Central memory CD8-positive, alpha-beta T cell (primary cell): ENCODE measurements at places on chromosomes 1 and 21.

GRCh38 chr1:43979528-43980254 is 681 bp downstream of the B4GALT2 start:
- DNase-seq: no peak

DNA sequence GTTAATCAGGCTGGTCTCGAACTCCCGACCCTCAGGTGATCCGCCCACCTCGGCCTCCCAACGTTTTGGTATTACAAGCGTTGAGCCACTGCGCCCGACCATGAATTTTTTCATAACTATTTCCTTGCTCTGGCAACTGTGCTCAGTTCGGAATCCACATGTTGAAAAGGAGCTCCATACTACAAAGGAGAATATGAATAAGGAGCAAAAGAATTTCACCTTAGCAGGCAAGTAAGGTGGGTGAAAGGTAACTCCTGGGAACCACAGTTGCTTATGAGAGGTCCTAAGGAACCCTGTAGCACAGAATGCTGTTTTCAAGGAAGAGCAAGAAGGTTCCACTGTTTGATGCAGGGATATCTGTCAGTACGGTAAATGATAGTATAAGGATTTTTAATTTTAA is 29.9 kb upstream of the NADK start:
- DNase-seq: no peak

GRCh38 chr1:62784509-62785365 is 805 bp downstream of the ATG4C start:
- no peak for DNase-seq

- DNase-seq: no peak
Observed at GRCh38 chr1:10888791-10889649, 92.6 kb upstream of the CASZ1 start.

GRCh38 chr1:158943059-158943458 is 11.7 kb downstream of the PYHIN1 start:
- no peak for DNase-seq

GRCh38 chr1:107433635-107434360 is 293.0 kb downstream of the NTNG1 start:
- no peak for DNase-seq

- DNase-seq: no peak
Observed at GRCh38 chr1:85343213-85343611, 66.8 kb upstream of the BCL10 start.

DNA sequence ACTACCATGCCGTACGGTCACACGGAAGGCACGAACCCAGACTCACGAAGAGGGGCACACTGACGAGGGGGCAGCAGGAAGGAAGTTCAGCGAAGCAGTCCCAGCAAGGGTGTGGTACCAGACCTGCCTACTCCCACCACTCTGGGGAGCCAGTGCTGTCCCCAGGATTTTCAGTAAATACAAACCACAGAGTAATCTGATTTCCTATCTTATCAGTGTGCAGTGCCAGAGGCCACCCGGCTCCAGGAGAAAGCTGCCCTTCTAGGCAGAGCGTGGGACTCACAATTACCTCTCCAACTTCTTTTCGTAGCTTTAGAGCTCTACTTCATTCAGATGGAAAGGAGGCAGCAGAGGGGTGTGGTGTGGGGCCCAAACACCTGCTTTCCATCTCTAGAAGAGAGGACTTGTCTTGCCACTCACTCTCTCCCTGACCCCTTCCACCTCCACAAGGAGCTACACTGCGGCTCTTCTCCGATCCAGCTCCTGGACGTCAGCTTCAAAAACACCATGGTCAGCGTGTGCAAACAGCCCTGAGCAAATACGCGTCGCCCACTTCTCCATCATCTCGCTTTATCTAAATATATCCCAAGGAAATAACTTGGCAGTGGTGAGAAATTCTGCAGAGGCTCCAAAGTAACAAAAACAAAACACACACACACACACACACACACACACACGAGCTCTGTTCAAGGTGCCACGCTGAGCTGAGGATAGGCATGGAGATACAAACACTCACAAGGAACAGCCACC is 98.5 kb downstream of the MRPL37 start:
- DNase-seq: no peak

DNA sequence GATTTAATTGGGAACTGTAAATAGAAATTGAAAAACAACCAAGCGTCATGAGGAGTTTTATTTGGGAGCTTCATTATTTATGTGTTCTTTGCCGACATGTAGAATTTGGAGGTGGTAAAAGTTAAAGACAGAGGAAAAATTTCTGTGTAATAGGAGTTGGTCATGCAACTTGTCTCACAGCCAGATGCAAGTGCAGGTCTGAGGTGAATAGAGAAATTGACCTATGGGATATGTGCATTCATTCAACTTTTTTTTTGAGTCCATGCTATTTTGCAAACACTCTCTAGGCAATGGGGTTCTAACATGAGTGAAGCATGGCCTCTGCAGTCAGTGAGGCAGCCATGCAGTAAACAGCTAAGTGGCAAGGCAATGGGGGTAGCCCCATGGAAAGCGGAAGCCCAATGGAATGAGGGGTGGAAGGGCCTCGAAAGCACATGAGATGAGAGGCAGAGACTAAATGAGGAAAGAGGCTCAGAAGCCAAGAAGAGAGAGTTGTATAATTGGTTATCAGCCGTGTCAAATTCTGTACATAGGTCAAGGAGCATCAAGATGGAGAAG is 56.4 kb upstream of the NRIP1 start:
- DNase-seq: no peak

- DNase-seq: no peak
Observed at GRCh38 chr1:38738207-38738606, 121.4 kb downstream of the RRAGC start.

DNA sequence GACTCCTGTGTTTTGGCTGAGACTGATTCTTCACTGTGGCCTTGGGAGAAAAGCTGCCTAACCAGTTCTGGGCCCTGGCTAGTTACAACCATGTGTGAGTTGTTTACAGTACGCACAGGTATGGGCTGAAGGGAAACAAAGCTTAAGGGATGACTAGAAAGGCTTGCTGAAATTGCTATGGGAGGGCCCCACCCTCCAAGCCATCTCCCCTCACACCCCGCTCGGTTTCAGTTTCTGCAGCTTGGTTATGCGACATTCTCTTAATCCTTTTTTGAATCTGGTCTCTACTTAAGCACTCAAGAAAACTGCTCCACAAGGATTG is 43.1 kb downstream of the PBX1 start:
- DNase-seq: no peak

DNA sequence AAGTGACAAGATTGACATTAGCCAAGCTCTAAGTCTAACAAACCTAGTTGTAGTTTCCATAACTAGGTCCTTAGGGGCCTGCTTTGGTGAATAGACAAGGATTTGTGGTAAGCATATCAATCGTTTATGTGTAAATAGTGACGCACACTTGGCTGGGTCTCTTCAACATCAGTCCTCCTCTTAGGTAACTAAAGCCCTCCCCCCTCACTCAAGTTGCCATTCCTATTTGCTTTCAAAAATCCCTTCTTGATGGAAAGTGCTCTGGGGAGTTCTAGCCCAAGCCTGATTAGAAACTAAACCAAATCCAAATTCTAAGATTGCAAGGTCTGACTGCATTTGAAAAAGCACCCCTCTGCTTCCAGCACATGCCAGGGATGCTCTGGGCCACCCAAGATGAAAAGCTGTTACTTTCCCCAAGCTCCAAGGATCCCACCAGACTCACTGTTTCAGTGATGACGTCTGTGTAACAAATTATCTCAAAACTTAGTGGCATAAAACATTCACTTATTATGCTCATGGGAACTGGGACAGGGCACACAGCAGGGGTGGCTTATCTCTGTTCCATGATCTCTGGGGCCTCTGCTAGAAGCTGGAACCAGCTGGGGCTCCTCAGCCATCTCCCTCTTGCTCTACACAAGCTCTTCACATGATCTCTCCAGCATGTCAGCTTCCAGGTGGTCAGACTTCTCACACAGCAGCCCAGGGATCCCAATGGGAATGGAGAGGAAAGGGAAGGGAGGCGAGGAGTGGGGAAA is 74.1 kb downstream of the RRAGC start:
- no peak for DNase-seq

DNA sequence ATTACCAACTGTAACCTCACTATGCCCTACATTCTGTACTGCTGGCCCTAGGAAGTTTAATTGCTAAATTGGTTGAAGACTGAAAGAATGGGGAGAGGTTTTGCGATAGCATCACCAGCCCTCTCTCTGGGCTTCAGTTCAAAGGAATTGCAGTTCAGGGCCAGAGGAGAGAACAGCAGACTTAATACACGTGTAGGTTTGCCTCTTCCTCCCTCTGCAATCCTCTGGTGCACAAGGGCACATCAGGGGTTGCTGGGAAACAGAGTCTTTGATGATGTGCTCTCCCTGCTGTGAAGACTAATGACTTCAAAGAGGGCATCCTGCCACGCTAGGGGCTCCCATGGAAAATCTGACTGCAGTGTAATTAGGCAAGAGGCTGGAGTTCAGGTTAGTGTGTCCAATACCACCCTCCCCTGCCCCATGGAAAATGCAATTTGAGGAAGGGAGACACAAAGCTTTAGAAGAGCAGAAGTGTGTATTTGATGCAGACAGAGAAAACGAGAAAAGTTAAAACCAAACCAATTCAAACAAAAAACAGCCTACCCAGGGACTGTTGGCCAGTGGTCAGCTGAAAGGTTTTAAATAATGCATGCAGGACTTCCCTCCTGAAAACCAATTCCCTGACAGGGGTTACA is 167.9 kb downstream of the ASTN1 start:
- DNase-seq: no peak

DNA sequence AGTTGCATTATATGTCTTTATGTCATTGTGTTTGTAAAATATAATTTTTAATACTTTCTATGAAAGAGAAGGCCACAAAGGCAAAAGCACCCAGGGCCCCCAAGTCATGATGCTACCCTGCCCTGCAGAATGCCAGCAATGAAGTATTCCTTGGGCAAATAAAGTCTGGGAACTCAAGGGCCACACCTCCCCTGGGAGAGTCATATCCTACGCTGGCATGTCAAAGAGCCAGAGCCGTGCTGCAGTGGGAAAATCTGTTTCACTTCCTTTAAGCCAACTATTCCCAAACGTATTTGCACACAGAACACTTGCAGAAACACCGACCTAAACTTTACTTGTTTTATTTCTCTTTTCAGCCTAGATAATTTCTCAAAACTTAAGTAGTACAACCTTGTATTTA is 98.4 kb upstream of the KAZN start:
- no peak for DNase-seq

- no peak for DNase-seq
Observed at GRCh38 chr1:38152351-38153065, 105.9 kb upstream of the POU3F1 start.

- no peak for DNase-seq
Observed at GRCh38 chr1:115241309-115241708, 96.7 kb downstream of the NGF start.

DNA sequence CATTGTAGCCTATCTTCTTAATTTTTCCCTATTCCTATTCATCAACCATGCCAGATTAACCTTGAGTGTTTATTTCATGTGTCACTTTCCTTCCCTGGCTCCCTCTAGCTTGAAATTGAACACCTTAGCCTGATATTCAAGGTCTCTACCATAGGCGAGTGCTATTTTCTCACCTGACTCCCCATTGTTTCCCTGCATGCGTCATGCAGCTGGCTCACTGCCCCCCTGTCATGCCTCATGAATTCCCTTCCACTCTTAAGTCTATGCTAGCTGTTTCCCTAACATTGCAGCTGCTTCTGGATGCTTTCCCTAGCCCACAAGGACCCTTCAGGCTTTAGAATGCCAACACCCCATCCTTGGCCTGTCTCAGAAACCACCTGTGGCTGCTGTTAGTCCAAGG is 56.7 kb upstream of the CD1D start:
- no peak for DNase-seq

- no peak for DNase-seq
Observed at GRCh38 chr21:45827302-45827692, 154.3 kb upstream of the COL6A1 start.

GRCh38 chr1:3412376-3412775 is 42.1 kb upstream of the ARHGEF16 start:
- no peak for DNase-seq

DNA sequence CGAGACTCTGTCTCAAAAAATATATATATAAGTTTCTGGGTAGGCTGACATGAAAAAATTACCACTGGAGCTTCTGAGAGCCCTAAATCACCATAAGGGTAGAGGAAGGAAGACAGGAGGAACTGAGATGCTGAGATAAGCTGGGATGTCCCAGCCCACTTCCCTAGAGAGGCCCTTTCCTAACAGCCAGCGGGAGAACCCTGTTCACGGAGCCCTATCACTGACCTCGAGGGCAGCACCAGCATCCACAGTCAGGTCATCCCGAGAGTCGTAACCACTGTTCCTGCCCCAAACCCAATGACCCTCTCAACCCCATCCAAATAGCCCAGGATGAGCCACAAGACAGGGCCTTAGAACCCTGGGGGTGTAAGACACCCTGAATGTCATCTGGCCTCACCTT is 77.5 kb downstream of the CD34 start:
- DNase-seq: no peak

- no peak for DNase-seq
Observed at GRCh38 chr1:30725450-30726095, 2.2 kb upstream of the MATN1 start.

DNA sequence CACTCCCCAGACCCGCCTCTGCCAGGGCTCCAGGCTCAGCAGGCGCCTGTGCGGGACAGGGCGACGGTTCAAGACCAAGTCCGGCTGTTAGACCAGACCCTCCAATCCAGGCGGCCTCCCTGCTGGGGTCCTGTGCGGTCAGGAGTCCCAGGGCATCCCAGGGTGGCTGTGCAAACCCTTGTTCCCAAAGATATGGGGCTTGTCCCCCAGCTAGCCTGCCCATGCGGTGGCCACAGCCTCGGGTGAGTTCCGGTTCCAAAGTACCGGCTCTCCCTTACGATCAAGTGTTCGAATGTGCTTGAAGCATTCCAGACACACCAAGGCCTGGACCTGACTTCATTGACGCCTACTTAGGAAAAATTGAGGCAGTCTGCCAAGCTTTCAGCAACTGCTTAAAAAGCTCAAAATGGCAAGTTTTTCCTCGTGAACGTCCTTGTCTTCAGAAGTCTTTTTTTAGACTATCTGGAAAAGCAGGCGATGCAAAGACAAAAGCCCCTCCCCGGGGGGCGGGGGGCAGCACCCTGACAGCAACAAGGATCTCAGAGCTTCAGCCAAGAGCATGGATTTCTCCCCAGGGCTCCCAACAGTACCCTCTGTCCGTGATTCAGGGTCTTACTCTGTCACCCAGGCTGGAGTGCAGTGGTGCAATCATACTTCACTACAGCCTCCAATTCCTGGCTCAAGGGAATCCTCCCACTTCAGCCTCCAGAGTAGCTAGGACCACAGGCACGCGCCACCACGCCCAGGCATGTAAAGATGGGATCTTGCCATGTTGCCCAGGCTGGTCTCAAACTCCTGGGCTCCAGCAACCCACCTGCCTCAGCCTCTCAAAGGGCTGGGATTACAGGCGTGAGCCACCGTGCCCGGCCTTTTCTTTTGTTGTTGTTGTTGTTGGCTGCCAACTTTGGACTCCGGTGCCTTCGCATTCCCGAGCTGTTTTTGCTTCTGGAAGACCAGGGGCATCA is 2.3 kb downstream of the FAAP20 start:
- DNase-seq: no peak

GRCh38 chr1:118250232-118250631 is 65.2 kb upstream of the SPAG17 start:
- no peak for DNase-seq
